Right atrium auricular region (tissue), 2 donors: ENCODE measurements at places on chromosomes 11 and 22. TPM values are rescaled to one million over a fixed set of nuclear protein-coding genes. Genes with fewer than 3 reads are reported as not detected.

Gene TRIM6
- total RNA-seq: 1.3 TPM

Gene PDGFB
- total RNA-seq: 21.9 TPM

Gene LARGE2
- 0.51 TPM for total RNA-seq

Gene OR10G6
- not detected for total RNA-seq

Gene PANX3
- total RNA-seq: not detected
